ENCODE measurements at places on chromosomes 16 and 17. TPM values are rescaled to one million over a fixed set of nuclear protein-coding genes. Genes with fewer than 3 reads are reported as not detected.

Gene KRTAP17-1
- total RNA-seq = not detected

Gene NPIPB9
- 0.67 TPM for total RNA-seq

Gene KRT32
- not detected for total RNA-seq

Gene ZNF205
- 0.23 TPM for total RNA-seq

Gene COX10
- 31.3 TPM for total RNA-seq

Gene KRT26
- not detected for total RNA-seq

Gene ATP6V0A1
- total RNA-seq = 3.4 TPM

Gene TAT
- not detected for total RNA-seq

Gene SDR42E2
- total RNA-seq = not detected

Gene TBX21
- 54.7 TPM for total RNA-seq

Gene CES3
- total RNA-seq = 0.57 TPM

Gene HS3ST3B1
- total RNA-seq = 8.4 TPM

Gene DBNDD1
- 0.11 TPM for total RNA-seq

Measured in activated CD8-positive, alpha-beta memory T cell treated with anti-CD3 and anti-CD28 coated beads for 36 hours (primary cell).